ENCODE measurements at places on chromosomes 2 and 18.

DNA sequence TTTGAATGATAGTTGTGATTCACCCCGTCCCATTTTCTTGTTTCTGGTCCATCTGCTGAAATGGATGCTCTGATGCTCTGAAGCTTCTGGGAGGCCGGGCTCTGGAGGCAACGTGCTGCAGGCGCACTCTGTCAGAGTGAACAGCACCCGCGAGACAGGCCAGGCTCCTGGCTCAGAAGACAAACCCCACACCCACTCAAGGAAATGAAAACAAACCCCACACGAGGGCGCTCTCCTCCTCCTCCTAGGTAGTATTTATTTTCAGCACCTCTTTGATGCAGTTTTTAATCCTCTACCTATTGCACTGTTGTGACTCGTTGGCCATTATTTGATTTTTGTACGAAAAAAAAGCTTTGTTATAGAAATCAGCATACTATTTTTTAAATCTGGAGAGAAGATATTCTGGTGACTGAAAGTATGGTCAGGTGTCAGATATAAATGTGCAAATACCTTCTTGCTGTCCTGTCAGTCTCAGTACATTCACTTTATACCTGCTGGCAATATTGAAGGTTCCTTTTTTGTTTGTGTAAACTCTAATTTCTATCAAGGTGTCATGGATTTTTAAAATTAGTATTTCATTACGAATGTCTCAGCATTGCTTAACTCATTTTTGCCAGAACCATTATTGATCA lies 10.3 kb upstream of the CHST10 start:
- peak; percentile 42 for DNase-seq

DNA sequence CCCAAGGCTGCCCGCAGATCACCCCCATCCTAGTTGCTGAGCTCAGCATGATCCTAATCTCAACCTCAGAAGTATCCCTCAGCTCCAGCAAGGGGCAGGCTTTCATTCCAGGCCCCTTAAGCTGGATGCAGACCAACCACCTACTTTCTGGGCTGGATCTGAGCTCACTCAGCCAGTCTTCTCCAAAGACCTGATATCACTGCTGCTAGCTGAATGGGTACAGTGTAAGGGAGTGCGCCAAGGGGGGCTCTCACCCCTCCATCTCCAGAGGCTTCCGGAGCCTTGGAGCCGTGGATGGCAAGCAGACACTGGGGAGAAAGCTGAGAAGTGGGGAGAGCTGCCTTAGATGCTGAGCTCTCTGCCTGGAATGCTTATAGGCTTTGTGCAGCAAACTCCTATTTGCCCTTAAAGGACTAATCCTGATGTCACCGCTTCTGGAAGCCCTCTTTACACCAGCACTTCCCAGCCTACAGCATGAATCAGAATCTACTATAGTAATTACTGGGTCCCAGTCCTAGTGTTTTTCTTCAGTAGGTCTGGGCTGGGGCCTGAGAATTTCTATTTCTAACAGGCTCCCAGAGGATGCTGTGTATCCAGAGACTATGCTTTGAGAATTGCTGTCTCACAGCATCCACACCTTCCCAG lies 31.0 kb downstream of the GYPC start:
- DNase-seq = no peak

DNA sequence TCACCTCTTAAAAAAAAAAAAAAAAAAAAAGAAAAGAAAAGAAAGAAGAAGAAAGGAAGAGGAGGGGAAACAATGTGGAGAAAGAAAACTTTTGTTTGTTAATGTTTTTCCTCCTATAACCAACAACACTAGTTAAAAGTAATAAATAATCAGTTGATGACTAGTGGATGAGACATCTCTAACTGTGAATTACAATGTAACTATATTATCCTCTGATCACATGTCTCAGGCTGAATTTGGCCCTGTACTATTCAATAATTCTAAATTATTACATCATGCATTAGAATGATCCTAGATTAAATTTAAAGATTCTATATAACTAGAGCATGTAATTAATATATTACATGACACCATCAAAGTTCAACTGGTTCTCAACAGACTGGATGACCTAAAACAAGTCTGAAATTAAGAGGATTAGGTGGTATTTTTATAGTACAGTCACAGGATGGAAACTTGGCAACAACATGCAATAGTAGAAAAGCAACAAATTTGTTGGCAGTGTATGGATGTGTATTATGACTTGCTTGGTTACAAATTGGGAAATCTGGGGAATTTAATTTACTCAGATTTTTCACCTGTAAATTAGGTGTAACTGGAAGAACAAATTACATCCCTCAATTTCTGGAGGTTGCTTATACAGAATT lies 269.3 kb upstream of the SETBP1 start:
- DNase-seq = no peak

DNA sequence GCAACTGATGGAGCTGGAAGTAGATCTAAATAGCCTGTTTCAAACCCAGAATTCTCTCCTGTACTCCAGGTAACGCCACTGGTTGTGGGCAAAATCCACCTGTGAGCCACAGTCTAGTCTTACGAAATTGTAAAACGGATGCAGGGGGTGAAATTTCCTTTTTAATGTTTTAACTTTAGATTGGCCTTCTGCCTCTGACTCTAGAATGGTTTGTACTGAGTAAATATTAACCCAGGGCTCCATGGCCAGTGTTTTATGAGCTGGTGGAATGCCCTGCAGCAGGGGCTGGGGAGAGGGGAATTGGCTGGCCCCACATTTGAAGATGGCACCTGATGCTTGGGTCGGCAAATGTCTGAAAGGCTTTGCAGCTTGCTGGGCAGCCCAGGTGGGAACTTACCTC lies 156.6 kb downstream of the MYCN start:
- no peak for DNase-seq

DNA sequence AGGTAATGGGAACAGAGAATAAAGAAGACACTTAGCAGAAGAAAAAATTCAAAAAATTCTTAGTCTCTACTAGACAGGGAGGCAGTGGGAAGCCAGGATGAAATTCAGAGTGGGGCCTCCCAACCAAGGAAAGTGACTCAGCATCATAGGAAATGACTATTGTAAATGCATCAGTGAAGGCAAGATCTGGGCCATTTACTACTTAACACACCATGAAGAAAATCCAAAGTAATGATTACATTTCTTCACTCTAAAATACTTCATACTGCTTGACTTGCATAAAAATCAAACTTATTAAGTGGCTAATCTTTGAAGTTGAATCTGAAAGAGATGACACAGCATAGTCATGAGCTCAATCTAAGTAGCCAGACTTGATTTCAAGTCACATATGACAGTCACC lies 405.8 kb upstream of the SLC39A10 start:
- no peak for DNase-seq

DNA sequence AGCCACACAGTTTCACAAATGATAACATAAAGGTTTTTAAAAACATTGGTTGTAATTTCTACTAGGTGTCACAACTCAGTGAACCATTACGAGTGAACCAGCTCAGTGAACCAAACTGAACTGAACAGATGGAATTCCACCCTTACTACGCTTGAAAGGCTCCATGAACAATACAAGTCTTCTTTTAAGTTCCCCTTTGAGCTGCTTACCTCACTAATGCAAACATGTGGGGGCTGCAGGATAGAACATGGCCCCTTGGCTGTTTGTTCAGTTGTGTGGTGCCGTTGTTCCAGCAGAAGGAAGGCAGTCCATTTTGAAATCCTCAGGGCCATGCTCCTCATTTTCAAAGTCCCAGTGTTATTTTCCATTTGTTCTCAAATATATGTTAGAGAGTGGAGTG lies 30.7 kb upstream of the KLHL14 start:
- DNase-seq = no peak

GRCh38 chr2:104052356-104052755 lies 801.6 kb upstream of the POU3F3 start:
- DNase-seq = no peak

DNA sequence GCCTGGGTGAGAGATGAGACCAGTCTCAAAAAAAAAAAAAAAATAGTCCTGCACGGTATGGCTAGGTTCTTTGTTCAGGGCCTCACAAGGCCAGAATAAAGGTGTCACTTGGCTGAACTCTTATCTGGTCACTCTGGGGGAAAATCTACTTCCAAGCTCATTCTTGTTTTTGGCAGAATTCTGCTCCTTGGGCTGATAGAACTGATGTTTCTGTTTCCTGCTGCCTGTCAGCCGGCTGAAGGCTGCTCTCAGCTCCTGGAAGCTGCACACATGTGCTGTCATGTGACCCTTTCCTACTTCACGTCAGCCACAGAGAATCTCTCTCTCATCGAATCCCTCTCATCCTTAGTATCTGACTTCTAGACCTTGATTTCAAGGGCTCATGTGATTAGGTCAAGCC lies 10.4 kb downstream of the CSRNP3 start:
- DNase-seq = no peak

GRCh38 chr2:177738461-177739235 lies 333.9 kb downstream of the PDE11A start:
- no peak for DNase-seq

DNA sequence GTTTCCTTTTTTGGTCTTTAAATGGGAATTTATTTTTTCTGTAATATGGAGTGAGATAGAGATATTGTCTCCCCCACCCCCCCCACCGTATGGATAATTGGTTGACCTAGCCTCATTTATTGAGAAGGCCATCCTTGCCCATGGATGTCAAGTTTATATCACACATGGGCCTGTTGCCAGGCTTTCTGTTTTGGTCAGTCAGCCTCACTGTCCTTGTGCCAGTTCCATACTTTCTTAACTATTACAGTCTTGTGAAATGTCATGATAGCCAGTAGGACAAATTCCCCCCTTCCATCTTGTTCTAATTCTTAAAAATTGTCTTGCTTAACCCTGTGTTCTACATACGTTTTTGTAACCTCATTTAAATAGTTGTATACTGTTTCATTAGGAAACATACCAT lies 12.5 kb downstream of the BABAM2 start:
- DNase-seq = no peak

GRCh38 chr2:142868229-142868762 lies 9.2 kb upstream of the KYNU start:
- DNase-seq = no peak

DNA sequence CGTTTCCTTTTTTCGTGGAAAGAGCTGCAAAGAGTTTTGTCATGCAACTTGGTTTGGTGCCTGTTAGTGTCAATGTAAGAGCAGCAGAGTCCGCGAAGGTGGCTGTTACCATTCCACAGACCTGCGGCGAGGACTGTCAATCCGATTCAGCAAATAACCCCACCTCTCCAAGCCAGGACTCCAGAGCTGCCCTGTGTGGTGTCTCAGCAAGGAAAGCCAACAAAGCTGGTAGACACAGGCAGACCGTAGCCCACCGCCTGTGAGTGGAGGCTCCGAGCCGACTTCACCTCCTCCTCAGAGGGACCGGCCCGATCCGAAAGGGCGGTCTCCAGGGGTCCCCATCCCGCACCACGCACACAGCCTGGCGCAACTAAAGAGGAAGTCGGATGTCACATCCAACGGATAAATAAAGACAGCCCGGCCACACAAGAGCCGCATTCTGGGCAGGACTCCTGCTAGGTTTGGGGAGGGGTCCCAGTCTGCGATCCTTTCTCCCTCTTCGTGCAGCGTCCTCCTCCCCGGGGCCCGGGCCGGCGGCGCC lies 819 bp downstream of the ANKRD44 start:
- DNase-seq = no peak

GRCh38 chr18:63588909-63589308 lies 1.8 kb downstream of the SERPINB13 start:
- DNase-seq = no peak

DNA sequence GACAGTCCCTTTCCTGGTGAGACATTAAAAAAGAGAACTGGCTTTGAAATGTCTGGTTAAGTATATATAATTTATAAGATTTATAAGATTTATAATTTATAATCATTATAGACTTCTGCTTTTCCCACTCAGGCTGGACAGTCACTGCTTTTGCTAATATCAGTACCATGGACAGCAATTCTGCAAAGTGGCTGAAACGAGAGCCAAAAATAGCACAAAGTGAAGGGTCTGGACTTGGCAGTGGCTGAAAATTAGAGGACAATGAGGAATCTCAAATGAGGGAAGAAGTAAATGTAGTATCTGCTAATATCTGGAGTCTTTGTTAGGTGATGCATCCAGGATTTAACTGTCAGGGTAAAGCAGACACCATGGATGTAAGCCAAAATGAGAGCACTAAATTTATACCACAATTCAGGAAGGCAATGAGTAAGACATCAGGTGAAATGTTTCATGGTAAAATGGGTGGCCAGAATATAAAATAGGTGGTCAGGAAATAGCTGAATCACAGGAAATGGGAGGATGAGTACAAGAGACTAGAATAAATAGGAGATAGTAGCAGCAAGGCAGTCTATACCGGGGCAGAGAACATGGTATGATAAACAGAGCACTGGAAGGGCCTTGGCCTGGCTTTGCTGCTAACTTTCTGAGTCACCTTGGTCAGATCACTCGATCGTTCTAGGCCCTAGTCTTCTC lies 39.6 kb upstream of the BOD1L2 start:
- DNase-seq = peak; percentile 47

DNA sequence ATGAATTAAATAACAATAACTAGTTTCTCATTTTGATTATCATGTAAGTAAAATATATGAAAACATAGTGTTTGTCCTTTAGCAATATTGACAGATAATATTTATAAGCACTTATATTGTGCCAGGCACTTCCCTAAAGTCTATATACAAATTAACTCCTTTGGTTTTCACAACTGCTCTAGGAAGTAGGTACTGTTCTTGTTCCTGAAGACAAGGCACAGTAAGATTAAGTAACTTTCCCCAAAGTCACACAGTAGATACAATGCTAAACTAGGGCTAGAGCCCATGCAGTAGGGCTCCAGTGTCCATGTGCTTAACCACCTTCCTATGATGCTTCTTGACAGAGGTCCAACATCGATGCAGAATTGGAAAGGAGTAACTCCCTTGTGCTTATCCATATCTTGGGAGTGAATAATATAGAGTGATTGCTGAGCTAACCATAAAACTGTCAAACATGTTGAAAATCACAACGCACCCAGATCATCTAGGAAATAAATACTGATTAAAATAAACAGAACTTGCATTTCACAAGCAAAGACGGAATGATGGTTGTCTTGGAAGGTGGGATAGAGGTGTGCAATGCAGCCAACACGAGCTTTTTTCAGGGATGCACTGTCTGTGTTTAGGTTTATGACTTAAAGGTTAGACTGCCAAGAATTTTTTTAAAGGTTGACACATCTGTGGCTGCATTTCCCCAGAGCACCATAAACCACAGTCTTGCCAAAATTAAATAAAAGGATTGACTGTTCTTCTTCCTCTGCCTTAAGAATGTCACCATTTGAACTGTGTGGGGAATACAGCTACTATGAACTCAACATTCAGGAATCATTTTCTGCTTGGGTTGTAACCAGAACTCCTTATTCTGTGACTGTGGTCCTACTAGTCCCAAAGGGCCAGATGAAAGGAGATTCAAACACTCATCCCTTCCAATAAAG lies 80.8 kb downstream of the ANKRD44 start:
- peak; percentile 40 for DNase-seq

Data from AG08396 (cell line).